ENCODE measurements at places on chromosomes 12 and 14.

DNA sequence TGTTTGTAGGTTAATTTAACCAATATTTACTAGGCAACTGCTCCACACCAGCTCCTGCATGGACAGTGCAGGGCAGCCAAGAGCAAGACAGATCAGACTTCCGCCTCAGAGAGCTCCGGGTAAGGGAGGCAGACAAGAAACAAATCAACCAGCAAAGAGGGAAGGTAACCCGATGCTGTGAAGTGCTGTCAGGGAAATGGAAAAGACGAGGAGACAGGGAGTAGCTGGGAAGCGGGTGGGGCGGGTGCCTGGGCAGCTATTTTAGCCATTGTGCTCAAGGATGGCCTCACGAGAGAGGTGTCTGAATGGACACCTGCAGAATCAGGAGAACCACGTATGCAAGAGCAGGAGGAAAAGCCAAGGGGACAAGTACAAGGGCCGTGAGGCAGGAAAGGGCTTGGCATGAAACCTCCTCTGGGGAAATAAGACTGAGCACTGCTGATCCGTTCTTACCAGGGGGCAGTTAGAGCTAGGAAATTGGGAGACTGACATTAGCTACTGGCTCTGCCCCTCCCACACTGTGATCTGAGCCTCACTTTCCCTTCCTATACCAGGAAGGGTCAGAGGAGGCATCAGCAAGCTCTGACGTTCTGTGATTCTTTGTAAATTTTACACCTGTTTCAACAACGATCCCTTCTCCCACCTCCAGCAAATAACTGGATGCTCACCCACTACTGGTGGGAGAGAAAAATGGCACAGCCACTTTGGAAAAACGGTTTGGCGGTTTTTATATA, 6.5 kb upstream of the TMEM119 start:
- DNase-seq: no peak

DNA sequence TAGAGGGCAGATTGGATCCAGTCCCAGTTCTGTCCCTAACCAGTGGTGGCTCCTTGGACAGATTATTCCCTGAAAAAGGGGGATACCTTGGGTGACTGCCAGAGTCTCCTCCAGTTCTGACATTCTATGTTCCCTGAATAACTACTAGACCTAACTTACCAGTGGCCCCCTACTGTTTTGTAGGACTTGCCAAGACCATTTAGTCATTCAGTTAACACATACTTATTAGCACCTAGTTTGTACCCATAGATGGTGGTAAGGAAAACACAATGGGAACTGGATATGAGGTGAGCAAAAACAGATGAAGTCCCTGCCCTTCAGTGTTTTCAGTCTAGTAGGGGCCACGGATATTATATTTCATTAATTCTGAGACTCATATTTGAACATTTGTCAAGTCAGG, 3.5 kb downstream of the PRPF40B start:
- no peak for DNase-seq

DNA sequence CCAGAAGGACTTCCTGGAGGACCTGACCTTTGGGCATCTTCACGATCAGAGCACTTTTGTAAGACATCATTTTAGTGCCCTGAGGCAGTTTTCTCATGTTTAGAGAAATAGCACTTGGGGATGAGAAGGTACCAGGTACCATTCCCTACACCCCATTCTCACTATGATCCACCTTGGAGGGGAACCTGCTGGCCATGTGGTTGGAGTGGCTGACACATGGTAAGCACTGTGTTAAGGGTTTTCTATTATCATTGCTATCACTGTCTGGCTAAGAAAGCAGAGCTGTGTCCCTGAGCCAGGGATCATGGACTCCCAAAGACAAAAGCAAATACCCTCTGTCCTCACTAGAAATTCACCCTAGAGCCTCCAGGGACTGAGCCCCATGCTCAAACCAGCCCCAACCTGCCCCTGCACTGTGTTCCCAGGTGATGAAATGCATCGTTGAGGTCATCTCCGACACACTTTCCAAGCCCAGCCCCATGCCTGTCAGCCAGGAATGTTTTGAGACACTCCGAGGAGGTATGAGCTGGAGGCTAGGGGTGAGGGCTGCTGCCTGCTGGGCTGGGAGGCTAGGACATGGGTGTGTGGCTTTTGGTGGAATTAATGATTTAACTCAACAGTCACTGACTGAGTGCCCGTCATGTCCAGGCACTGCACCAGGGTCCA, 3.4 kb downstream of the CHGA start:
- no peak for DNase-seq

DNA sequence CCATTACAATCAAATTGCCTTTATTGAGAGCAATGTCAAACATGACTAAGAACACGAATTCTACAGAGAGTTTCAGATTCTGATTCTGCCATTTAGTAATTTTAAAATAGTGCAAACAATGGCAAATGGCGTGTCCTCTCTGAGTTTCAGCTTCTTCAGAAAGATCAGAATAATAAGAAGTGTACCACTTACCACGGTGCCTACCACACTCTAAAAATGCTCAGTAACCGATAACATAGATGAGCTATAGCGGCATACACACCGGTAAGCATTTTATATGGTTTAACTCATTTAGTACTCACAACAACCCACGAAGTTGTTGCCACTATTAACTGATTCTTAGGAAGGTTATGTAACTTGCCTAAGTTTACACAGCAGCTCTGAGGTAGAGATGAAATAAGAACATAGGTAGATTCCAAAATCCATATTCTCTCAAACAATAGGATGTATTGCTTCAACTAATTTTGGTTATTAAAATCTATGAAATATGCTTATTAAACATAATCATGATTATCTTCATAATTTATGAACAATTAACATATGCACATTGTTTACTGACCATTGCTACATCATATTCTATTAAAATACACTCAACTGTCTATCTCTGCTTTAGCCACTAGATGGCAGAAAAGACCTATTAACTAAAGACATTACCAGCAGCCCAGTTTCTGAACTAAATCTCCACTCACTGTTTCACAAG, 38.3 kb downstream of the SLC6A15 start:
- DNase-seq: no peak

DNA sequence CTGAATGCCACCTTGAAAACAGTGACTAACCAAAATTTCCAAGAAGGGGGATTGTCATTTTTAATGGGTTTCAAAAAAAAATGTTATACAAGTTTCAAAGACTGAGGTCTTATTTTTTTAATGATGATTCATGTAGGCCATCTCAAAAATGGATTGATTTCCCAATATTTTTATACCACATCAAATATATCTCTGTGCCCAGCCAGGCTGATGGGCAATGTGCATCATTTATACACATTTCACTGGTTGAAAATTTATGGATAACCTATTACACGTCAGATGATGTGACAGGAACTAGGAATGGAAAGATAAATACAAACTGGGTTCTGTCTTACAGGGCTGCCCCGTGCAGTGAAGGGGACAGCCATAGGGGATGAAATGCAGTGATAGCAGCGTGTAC, 112.7 kb upstream of the TMPO start:
- DNase-seq: no peak

DNA sequence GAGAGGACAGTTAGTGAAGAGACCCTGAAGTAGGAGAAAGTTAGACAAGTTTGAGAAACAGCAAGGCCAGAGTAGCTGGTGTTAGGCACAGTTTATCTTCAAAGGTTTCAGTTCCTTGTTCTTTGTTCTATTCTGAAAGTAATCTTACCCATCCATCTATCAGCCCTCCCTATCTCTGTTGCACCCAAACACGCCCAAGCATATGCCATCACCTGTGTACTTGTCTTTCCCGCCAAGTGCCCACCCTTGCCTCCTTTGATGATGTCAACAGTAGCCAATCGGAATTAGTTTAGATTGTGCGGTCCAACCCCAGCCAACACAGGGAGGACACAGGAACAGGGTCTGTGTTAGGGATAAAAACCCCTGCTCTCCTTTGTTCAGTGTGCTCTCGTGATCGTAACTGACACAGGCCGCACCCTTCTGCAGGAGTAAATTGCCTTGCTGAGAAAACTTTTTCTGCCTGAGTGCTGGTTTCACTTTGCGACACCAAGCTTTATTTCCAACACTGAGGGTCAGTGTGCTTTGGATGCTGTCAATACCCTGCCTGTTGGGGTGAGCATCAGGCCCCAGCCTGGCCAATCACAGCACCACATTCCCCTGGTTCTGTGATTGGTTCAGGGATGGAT, 4.7 kb upstream of the TMEM229B start:
- DNase-seq: no peak

DNA sequence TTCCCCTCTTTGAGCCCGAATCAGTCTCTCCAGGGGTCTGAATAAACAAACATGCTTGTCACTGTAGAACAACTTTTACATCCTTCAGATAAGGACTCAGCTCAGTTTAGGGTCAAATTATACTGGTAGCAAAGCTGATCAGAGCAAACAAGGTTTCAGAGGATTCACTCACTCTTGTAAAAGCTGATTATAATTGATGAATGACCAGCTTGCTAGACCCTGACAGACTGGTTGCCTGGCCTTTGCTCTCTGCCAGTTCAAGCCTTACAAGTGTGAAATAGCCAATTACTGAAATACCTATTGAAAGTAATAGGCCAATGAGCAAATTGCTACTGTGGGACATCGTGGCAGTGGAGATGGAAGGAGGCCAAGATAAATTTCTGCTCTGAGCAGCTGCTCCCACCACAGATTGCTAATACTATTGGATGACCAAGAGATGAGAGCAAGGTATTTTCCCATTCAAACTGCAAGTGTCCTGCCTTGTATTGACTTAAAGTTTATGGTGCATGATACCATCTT, 177.6 kb downstream of the PDZRN4 start:
- no peak for DNase-seq

- DNase-seq: no peak
Observed at GRCh38 chr14:23641915-23642588, 5.9 kb downstream of the DHRS2 start.

DNA sequence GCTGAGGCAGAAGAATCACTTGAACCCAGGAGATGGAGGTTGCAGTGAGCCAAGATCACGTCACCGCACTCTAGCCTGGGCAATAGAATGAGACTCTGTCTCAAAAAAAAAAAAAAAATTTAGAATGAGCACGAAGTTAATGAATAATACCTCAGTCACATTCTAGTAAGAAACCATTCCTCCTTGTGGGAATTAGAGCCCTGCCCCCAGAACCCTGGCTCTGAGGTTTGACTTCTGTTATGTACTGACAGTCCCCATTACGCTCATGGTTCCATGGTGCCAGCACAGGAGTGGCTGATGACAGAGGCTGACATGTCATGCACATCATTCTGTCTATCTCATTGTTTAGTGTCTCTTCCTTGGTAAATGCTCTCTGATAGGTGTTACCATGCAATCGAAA, 132.6 kb upstream of the FGD4 start:
- DNase-seq: no peak

- DNase-seq: no peak
Observed at GRCh38 chr12:130214686-130215395, 52.6 kb downstream of the FZD10 start.

DNA sequence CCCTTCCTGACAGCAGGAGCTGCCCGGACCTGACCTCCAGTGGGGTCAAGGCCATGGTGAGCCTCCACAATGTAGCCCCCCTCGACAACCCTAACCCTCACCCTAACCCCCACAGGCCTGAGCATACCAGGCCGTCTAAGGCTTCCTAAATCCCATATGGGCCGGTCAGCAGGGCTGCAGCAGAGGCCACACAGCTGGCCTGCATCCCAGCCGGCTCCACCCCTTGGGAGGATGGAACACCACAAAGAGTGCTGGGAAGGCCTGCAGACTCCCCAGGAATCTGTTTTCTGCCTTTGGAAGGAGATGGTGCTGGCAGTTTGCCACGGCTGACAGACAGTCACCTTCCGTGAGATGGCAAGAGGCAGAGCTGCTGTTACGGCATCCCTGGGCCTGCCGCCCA, 2.8 kb downstream of the TMEM179 start:
- no peak for DNase-seq

DNA sequence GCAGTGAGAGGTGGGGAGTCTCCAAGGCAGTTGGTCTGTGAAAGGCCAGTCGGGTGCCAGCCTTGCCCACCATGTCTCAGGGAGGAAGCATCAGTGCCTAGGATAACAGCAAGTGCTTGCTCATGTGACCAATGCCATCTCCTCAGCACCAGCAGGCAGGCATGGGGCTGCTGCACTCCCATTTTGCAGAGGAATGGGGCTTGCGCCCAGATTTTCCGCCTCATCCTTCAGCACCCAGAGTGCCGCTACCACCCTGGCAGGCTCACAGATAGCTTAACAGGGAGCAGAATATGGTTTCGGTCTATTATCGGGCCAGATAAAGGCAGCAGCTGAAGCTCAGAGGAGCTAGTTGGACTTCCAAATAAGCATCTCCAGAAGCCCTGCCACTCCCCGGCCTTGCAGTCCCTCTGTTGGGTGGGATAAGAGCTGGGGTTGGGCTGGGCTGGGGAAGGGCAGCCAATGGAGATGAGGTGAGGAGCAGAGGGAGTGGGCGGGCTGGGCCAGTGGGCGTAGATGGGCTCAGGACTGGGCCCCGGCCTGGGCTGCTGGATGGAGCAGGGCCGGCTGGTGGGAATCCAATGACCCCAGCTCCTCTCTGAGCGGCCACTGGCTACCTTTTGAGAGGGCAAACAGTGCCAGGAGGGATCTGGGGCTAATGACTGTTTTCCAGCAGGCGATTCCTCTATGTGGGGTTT, 8.4 kb upstream of the KRT80 start:
- no peak for DNase-seq

Data from activated CD8-positive, alpha-beta T cell treated with anti-CD3 and anti-CD28 coated beads, Interleukin-2, amount 10 ng/mL, durations not matched to agents 7 days and 5 days (primary cell).